Ammon's horn (tissue), 1 donor: ENCODE measurements at places on chromosomes 3 and 15.

GRCh38 chr15:101171954-101172353 is 79.9 kb downstream of the CHSY1 start:
- DNase-seq: no peak

DNA sequence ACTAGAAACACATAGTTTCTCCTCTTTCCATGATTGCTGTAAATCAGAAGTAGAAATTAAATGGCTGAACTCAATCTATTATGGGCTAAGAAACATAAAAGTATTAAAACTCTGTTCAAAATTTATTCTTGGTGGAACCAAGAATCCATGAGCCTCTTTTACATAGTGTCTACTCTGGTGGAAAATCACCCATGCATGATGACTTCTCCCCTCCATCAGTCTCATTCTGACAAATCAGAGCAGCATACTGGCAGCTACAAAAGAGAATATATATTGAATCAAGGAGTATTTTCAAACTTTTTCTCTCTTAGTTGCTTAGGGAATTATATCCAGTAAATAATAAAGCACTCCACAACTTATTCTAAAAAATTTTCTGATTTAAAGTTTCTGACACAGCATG is 536.9 kb upstream of the CCDC54 start:
- no peak for DNase-seq

DNA sequence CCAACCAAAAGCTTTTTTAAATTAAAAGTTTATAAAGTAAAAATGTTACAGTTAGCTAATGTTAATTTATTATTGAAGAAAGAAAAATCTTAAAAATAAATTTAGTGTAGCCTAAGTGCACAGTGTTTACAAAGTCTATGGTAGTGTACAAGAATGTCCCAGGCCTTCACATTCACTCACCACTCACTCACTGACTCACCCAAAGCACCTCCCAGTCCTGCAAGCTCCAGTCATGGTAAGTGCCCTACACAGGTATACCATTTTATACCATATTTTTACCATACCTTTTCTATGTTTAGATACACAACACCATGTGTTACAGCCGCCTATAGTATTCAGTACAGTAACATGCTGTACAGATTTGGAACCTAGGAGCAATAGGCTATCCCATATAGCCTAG is 29.1 kb downstream of the SSR3 start:
- no peak for DNase-seq

DNA sequence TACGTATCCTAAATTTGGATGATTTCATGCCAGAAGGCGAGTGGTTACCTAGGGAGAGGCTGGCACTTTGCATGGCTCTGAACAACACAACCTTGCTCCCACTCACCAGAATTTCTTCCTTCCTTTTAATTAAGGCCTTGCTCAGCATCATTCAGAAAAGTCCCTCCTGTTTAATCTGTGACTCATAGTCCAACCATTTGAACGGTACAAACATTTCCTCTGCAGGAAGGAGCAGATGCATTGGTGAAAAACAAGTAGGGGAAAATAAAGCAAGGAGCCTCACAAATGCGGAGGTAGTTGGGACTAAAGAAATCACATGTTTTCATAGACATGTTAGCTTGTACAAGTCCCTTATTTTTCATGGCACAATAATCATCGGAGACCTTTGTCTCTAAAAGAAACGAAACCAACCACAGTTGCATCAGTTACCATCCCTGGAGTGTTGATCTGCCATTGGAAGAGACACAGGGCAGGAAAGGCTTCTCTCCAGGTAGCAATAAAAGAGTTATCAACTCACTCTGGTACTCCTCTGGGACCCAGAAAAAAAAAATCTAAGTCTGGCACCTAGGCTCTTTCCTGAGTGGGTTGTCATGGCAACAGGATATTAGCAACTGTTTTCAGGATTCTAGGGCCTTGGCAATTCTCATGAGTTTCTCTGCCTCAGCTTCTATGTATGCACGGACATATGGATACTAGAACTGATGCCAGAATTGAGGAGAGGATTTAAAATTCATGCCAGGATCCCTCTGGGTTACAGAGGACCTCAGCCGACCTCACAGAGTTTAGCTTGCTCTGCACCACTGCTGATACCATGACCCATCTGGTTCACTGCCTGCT is 255.4 kb upstream of the ARPP21 start:
- DNase-seq: peak; percentile 44

DNA sequence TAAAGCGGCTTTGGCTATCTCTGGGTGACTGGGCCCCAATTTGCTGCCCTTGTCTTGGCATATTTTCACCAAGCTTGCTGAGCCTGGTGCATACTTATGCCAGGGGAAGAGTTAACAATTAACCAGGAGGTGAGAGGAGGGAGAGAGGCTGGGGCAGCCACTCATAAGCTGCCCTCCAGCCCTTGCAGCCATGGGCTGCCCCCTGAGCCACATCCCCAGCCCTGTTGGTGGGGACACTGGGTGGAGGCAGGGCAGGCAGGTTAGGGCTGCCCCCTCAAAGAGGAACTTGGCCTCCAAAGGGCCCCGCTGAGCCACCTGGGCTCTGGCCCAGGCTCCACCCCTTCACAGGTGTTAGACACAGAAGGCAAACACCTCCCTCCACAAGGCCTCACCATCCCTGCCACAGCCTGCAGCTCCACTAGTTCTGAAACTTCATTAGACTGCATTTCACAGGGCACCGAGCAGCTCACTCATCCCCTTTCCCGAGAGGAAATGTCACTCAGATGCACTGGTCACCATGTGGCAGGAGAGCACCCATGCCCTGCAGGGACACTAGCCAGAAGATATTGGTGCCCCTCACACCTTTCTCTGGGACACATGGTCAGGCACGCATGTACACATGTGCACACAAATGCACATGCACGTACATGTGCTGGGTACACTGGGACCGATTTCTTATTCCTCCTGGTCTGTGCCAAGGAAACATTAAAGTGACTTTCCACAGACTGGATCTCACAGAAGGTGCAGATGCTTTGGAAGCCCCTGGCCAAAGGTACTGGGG is 20.2 kb downstream of the AMOTL2 start:
- DNase-seq: no peak

DNA sequence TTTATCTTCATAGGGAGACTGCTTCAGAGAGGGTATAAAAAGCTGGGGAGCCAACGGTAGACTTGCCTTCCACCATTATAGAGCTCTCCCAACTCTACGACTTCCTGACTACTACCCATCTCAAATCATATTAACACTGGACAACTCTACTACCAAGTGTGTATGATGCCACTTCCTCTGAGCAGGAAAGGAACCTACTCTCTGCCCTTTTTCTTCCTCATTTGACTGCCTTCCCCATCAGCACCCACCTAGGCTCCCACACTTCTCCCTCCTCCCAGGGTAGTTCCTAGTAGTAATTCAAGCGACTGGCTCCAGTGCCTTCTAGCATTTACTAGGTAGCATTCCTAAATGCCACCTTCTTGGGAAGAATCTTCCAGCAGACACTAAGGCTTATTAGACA is 24.5 kb upstream of the TBL1XR1 start:
- no peak for DNase-seq

DNA sequence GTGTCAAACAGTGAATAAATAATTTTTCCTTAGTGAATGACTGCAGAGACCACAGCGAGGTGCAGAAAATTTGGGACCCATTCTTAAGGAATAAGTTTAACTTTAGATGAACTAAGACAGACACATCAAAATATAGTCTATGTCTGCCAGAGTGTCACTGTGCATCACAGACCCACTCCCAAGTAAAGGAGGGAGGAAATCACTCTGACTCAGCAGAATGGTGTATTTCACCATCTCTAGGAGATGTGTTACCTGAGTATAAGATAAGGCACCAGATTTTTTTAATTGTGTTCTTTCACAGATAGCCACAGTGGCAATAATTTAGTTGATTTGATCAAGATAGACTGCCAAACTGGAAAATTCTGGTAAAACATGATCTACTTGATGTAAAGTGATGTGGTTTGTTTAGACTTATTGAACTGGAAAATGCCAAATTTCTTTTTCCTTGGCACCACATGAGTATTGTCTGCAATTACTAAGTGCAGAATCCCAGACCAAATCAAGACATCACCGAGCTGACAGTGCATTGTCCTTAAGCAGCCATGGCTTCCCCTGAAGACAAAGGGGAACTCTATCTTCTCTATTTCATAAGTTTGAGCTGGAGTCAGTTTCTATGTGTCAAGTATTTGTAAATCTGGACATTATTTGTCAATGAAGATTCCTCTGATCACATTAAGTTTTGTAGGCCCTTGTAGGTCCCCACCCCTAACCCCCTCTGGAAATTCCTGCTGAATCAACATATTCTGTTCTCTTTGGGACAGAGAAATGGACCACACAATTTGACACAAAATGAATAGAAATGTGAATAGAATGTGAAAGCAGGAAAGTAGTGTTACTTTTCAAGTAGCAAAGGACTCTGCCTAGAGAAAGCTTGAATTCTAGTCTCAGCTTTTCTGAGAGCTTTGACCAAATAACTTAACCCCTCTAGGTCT is 47.6 kb downstream of the TIPARP start:
- DNase-seq: no peak

GRCh38 chr3:171187706-171188290 is 161.3 kb upstream of the SLC2A2 start:
- DNase-seq: peak; percentile 60

GRCh38 chr15:38073178-38073946 is 138.9 kb downstream of the TMCO5A start:
- DNase-seq: no peak

DNA sequence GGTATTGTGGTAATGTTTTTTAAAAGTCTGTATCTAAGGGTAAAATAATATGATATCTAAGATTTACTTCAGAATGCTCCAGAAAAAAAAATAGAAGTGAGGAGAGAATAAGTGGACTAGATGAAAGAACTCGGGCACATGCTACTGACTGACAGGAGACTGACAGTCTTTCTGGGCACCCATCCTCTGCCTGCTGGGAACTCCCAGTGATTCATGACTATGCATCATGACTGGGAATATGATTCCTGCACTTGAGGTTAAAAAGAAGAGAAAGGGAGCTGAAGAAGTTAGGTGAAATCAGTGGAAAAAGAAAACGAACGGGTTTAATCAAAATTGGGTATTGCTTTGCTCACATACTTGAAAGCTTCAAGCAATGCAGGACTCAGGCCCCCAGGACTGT is 35.7 kb upstream of the SPSB4 start:
- no peak for DNase-seq
